Activated CD4-positive, alpha-beta memory T cell treated with anti-CD3 and anti-CD28 coated beads for 36 hours (primary cell): ENCODE measurements at places on chromosomes 6 and 20. TPM values are rescaled to one million over a fixed set of nuclear protein-coding genes. Genes with fewer than 3 reads are reported as not detected.

DNA sequence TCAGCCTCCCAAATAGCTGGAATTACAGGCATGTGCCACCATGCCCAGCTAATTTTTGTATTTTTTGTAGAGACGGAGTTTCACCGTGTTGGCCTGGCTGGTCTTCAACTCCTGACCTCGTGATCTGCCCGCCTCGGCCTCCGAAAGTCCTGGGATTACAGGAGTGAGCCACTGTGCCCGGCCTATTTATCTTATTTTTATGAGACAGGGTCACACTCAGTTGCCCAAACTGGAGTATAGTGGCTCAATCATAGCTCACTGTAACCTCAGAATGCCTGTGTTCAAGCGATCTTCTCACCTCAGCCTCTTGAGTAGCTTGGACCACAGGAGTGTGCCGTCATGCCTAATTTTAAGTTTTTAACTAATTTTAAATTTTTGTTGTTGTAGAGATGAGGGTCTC lies 114.4 kb downstream of the JARID2 start:
- DNase-seq, result no peak

- DNase-seq, result peak; percentile 16
These were observed 166.6 kb upstream of the MARCKS start for GRCh38 chr6:113690281-113691259.

GRCh38 chr6:157322792-157323254 lies 496 bp downstream of the TMEM242 start:
- DNase-seq, result peak; percentile 87

GRCh38 chr20:10076126-10077080 lies 41.6 kb downstream of the ANKEF1 start:
- no peak for DNase-seq

The TMEM200A gene
- 0.34 TPM for total RNA-seq

The TFAP2A gene
- not detected for total RNA-seq

The GNMT gene
- total RNA-seq, result not detected

GRCh38 chr20:62129731-62130531 lies 7.7 kb downstream of the LSM14B start:
- DNase-seq, result no peak

DNA sequence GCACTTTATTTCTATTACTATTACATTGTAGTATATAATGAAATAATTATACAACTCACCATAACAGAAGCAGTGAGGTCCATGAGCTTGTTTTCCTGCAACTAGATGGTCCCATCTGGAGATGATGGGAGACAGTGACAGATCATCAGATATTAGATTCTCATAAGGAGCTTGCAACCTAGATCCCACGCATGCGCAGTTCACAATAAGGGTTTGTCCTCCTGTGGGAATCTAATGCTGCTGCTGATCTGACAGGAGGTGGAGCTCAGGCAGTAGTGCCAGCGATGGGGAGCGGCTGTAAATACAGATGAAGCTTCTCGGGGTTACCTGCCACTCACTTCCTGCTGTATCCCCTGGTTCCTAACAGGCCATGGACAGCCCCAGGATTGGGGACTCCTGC lies 139.5 kb upstream of the TCF21 start:
- DNase-seq, result no peak
